Spleen (tissue), 13 donors: ENCODE measurements at places on chromosomes 11 and 22. TPM values are rescaled to one million over a fixed set of nuclear protein-coding genes. Genes with fewer than 3 reads are reported as not detected.

GRCh38 chr11:69102732-69103615 is 52.8 kb upstream of the SMIM38 start:
- no peak for DNase-seq

- no peak for DNase-seq
These were observed 605 bp upstream of the FDX1 start for GRCh38 chr11:110428956-110429730.

DNA sequence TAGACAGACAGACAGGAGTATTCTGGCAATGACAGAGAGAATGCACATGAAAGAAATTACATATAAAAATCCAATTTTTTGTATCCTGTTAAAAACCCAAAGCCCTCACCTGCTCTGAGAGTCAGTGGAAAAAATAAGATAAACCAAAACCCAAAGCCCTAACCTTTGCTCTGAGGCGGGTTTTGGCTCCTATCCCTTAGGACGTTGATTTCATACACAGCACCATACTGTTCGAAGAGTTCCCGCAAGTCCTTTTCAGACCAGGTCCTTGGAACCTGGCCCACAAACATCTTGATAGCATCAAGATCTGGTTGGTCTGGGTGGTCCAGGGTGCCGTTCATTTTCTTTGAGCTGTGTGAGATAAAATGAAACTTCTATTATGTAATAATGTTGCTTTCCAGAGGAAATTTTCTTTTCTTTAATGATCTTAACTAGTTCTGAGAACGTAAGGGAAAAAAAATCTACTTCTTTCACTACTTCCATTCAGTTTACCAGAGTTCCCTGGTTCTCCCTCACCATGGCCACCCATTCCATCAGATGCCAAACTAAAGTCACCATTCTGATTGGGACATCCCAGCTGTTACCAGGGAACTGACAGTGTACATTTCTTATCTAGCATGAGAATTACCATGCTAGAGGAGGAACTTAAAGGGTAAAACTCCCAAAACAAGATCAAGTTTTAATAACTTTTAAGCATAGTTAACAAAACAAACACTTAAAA is 39.9 kb upstream of the RAPSN start:
- no peak for DNase-seq

DNA sequence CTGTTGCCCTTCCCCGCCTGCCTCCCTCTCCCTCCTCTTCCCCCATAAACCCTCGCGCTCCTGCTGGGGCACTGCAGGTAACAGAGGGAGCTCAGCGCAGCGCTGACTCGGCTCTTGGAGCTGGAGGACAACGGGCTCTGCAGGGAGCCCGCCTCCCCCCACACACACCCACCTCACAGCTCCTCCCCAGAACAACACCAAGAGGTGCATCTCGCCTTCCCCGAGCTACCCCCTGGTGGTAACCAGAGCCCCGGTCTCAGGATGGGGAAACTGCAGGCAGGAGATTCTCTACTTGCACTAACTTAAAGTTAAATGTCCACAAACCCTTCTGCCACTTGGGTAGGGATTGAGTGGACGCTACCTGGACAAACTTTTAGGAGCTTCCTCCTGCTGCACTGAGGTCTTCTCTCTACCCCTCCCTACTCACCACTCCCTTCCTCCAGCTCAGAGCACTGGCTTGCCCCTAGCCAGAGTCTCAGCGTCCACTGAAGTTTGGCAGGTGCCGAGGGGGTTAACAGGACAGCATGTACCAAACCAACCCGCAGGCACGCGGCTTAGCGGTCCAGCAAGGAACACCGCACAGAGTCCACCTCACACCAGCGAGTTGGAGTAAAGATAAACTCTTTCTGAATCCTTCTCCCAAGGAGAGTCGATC is 4.0 kb upstream of the SCN4B start:
- no peak for DNase-seq

GRCh38 chr22:46006379-46007002 is 29.5 kb upstream of the WNT7B start:
- DNase-seq: peak; percentile 98

GRCh38 chr11:19055905-19056304 is 4.6 kb downstream of the MRGPRX2 start:
- DNase-seq: no peak

The PRR5 gene
- 31.3 TPM for polyA plus RNA-seq

The OR4C45 gene
- polyA plus RNA-seq: not detected

- DNase-seq: no peak
These were observed 1.6 kb downstream of the DIXDC1 start for GRCh38 chr11:111938687-111939160.

The CXCR5 gene
- 50.7 TPM for polyA plus RNA-seq

- DNase-seq: no peak
These were observed 125.0 kb downstream of the KCNC1 start for GRCh38 chr11:17859552-17859951.

DNA sequence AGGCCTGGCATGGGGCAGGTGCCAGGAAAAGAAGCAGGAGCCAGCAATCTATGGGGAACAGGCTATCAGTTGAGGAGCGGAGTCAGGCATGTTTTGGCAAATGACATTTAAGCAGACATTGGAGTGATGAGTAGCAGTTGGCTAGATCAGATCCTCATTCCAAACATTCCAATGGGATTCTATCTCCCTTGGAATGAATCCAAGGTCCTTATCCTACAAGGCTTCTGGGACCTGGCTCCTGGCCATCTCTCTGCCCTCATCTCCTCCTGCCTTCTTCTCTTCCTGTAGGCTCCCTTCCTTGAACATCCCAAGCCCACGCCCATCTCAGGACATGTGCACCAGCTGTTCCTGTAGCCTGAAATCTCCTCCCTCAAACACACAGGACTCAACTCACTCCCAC is 1074.5 kb downstream of the TBC1D22A start:
- no peak for DNase-seq

The OR51B4 gene
- polyA plus RNA-seq: not detected

The SOX10 gene
- 1.8 TPM for polyA plus RNA-seq

DNA sequence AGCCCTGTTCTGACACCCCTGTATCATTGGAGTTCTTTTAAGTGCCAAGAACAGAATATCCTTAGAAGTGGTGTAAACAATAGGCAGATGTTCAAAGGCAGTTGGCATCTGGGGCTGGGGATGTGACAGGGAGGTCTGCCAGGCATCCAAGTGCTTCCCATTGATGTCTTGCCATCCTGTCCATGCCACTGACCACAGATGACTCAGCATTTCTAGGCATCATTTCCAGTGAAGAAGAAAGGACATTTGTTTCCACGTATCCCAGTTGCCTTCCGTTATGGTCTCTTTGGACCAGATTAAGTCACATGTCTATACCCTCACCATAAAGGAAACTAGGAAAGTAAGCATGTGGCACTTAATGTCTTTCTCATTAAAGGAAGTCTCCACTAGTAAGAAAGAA is 76.7 kb upstream of the BARX2 start:
- DNase-seq: no peak

The LRRC4C gene
- polyA plus RNA-seq: 0.32 TPM

- DNase-seq: no peak
These were observed 66.8 kb downstream of the FZD4 start for GRCh38 chr11:86888164-86889000.

The DMC1 gene
- 0.15 TPM for polyA plus RNA-seq

DNA sequence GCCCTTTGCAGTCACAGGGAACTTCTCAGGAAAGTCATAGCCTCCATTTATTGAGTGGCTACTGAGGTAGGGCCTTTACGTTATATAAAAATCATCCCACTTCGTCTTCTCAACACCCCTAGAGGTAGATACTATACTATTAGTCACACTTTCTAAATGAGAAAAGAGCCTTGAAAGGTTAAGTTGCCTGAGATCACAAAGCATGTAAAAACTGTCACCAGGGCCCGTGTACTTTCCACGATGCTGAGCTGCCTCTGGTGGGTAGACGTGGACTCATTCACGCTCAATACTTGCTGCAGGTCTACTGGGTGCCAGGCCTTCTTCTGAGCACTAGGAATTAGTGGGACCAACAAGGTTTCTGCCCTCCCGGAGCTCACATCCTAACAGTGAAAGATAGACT is 16.3 kb downstream of the CHRDL2 start:
- DNase-seq: no peak

GRCh38 chr11:88353835-88354496 is 16.4 kb upstream of the CTSC start:
- no peak for DNase-seq

DNA sequence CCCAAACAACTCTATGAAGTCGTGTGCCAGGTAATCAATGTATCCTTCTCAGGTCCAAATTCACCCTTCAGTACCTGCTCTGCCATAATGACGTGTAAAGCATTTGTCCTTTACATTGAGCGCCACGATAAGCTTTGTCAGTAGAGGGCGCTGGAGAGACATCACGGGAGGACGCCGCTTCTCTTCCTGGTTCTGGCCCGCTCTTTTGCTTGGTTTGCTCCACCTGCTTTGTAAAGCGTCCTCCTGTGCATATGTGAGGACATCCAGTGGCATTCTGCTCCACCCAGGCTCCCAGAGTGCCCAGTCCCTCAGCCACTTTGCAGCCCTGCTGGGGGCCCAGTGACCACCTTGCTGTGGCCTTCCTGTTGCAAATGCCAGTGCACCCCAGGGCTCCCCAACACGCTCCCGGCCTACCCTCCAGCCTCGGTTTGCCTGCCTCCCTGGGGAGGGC is 61.1 kb downstream of the WT1 start:
- no peak for DNase-seq

DNA sequence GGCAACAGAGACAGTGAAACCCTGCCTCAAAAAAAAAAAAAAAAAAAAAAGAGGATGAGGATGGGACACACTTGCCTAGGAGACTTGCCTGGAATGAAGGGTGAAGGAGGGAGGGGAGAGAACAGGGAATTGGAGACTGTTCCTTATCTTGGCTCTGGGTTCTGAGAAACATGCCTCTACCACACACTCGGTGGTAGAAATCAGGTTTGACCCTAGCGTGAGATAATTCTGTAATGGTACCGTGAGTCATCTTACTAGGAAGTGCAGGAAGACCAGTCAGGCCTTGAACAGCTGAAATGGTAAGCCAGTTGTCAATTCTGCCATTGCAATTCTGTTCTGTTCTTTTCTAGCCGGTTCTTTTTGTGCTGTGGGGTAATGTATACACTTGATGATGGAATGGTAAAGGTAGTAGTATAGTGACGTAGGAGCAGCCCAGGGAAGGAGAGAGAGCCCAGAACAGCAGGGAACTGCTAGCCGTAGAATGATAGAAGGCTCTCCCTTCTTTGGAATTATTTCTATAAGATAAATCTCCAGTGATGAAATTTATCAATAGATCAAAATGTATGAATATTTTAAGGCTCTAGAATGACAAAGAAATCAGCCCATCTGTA is 3.9 kb upstream of the AMBRA1 start:
- DNase-seq: no peak

GRCh38 chr11:5727691-5728090 is 8.6 kb upstream of the OR56B1 start:
- DNase-seq: no peak

- DNase-seq: no peak
These were observed 184.8 kb downstream of the DSCAML1 start for GRCh38 chr11:117612177-117612576.

The TCN2 gene
- polyA plus RNA-seq: 7.3 TPM

The NPAS4 gene
- polyA plus RNA-seq: 0.22 TPM

- no peak for DNase-seq
These were observed 42.3 kb downstream of the PC start for GRCh38 chr11:66915866-66916265.

The NLRP6 gene
- 0.15 TPM for polyA plus RNA-seq

- peak; percentile 62 for DNase-seq
These were observed 5.8 kb upstream of the GNAZ start for GRCh38 chr22:23064381-23065068.

DNA sequence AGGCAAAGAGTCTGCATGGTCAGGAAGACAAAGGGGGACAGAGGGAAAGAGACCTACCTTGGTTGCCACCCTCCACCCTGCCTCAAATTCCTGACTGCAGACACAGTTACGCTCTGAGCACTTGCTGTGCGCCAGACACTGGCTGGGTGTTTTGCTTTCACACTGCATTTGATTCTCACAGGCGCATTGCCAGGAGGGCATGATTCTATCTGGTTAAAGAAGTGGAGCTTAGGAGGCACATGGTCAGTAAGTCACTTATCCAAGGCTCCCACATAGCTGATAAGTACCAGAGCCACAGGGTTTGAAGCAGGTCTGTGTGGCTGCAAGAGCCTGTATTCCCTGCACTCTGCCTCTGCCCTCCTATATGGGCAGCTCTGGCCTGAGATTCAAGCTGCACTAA is 103.9 kb downstream of the TIMP3 start:
- no peak for DNase-seq

DNA sequence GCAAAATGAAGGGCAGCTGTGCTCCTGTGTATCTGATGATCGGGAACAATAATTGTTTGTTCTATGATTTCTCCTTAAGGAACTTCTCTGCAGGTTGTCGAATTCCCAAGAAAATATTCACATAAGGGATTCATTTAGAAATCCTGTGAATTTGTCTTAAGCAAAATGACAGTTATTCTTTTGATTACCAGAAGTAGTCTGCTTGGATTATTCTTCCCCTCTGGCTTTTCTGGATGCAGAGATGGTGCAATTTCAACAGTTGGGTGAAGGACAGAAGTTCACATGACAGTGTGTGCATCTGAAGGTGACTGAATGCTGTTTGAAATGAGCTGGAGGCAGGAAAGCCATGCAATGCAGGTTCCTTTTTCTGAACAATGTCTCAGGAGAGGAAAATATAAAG is 137.2 kb upstream of the MTMR2 start:
- no peak for DNase-seq

DNA sequence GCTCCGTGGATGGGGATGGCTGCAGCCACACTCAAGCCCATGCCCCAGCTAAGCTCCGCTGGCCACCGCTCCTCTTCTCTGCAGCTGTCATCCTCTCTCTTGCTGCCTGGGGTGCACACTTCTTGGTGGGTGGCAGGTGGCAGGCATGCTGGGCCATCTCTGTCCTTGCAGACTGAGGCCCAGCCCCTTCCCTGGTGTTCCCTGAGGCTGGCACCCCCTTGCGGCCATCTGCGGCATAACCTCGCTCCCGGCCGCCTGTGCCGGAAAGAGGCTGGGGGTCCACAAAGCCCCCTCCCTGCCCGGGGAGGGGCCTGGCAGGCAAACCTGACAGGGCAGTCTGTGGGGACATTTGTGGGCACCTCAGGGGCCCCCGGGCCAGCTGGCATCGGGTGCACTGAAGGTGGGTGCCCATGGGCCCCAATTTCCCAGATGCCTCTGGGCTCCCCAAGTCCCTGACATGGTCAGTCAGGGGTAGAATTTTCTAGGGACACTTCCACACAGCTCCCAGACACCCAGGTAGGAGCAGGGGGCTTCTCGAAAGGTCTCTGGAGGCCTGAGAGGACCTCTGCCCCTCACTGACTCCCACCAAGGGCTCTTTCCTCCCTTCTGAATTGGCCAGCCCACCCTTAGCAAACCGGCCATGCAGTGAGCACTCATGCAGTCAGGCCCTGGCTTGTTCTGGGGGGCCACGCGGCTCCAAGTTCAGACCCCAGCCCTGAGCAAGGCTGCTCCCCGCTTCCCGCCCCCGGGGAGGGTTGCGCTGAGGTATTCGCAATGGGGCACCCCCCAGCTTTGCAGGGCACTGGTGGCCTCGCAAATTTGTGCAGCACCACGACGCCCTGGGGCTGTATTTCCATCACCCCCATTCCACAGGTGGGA is 23.5 kb upstream of the TH start:
- DNase-seq: no peak

- no peak for DNase-seq
These were observed 2.7 kb upstream of the HBG2 start for GRCh38 chr11:5257296-5257695.

The VSIG2 gene
- polyA plus RNA-seq: 0.47 TPM
